Testis (tissue), 5 donors: ENCODE measurements at places on chromosomes 1 and 21. TPM values are rescaled to one million over a fixed set of nuclear protein-coding genes. Genes with fewer than 3 reads are reported as not detected.

Gene FBXO2
- 17.3 TPM for total RNA-seq

Gene CR1L
- not detected for total RNA-seq

Gene GBP6
- total RNA-seq = 0.24 TPM

Gene OR11L1
- not detected for total RNA-seq

Gene C1orf185
- total RNA-seq = 6.6 TPM
